ENCODE measurements at places on chromosomes 3 and 15.

GRCh38 chr3:29441422-29441821, 160.6 kb downstream of the RBMS3 start:
- DNase-seq: no peak

DNA sequence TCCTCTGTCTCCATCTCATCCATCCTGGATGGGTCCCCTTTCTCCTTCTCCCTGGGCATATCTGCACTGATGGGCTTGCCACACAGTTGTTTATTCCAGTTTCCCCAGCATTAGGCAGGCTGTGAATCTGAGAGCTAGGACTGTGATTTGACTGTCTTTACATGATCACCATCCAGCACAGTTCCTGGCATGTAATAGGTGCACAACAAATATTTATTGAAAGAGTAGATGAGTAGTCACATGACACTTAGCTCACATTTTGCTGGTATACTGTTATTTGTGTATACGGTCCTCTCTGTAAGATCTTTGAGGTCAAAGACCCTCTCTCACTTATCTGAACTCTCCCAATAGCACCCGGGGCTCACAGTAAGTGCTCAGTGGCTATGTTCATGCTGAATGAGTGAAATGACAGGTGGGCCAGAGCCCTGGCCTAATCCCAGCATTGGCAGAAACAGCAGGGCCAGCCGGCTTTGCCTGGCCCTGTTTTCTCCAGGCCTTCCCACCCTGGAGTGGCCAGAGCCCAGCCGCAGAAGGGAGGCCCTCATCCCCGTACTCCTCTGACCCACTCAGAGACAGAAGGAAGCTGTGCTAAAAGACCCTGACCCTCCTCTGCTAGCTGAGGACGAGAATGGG, 16.2 kb upstream of the BAHD1 start:
- no peak for DNase-seq

- no peak for DNase-seq
Measured at GRCh38 chr15:96327155-96327741, 3.3 kb upstream of the NR2F2 start.

- DNase-seq: no peak
Measured at GRCh38 chr15:85100186-85100937, 118.7 kb downstream of the PDE8A start.

DNA sequence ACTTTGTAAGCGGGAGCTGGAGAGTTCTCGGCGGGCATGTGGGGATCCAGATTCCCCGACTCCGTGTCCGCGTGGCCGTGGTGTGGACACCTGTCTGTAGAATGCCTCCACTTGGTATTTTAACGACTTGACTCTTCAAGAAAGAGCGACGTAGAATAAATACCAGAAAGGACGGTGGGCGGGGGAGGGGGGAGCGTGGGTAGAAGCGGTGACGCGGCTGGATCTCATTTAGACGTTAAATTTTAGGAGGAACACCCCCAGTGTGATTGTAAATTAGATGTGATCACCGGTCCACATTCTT, 620 bp upstream of the PYGO1 start:
- no peak for DNase-seq

DNA sequence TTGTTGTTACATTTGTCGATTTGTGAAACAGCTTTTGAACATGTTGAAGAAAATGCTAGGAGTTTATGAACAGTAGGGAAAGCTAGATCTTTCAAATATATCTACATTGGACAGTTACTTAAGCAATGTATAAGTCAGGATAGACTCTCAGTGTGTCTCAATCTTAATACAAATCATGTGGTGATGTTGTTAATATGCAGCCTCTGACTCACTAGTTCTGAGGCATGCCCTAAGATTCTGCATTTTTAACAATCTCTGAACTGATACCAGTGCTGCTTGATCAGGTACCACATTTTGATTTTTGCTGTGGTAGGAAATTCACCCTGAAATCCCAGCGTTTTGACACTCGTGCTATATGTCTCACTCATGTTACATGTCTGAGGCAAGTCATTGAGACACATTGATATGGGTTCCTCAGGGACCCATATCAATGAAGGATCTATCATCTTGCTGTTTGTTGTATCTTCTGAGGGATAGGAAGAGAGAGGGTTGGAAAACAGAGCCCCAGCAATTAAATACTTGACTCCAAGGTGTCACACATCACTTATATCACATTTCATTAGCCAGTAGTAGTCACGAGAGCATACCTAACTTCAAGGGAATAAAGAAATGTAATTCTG, 597.9 kb downstream of the TAFA4 start:
- no peak for DNase-seq

DNA sequence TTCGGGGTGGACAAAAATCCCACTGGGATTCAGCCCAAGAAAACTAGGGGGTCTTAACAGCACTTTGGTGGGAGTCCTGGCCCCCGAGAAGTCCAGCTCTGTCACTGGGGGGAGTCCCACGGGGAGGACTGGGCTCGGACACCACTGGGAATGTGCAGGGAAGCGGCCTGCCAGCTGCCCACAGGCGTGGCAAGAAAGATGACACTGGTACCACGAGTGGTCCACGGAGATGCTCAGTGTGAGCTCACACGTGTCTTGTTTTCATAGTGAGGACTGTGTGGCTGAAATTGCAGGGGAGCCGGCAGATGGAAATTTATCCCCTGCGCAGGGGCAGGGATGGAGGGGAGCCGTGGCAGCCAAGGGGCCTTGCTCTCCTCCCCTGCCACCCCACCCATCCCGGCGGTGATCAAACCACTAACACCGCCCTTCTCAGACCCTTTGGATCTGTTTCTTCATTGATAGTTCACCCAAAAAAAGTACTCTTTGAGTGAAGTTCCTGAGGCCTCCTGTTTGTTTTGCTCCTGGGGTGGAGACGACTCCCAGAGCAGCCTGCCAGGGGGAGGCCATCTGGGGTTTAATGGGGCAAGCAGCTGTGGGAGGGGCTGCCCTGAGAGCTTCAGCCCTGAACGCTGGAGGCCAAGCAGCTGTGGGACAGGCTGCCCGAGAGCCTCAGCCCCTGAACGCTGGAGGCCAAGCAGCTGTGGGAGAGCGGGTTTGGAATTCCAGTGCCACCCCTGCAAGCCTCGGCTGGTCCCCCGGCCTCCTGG, 130.9 kb downstream of the LRRK1 start:
- DNase-seq: no peak

DNA sequence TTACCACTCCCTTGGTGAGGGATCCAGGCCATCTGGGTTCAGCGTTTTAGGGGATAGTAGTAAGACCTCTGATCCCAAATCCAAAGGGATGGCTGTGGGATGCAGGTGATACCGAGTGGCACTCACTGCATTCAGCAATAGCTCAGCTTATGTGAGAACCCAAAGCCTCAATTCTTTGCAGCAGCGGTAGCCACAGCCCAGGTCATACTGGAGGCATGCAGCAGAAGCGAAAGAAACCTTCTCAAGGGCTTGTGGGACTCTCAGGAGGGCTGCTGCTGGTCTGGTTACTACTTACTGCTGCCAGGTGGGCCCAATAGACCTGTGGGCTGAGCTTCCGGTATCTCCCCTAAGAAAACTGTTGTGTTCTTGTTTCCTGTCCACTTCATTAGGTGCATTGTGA, 38.0 kb downstream of the CHCHD6 start:
- no peak for DNase-seq

DNA sequence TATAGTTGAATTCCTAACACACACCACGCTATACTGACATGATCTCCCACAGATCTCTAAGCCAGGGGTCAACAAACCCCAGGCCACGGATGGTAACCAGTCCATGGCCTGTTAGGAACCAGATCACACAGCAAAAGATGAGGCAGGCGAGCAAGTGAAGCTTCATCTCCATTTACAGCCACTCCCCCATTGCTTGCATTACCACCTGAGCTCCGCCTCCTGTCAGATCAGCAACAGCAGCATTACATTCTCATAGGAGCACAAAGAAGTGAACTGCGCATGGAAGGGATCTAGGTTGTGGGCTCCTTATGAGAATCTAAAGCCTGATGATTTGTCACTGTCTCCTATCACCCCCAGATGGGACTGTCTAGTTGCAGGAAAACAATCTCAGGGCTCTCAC, 2.7 kb downstream of the PDCD7 start:
- no peak for DNase-seq

DNA sequence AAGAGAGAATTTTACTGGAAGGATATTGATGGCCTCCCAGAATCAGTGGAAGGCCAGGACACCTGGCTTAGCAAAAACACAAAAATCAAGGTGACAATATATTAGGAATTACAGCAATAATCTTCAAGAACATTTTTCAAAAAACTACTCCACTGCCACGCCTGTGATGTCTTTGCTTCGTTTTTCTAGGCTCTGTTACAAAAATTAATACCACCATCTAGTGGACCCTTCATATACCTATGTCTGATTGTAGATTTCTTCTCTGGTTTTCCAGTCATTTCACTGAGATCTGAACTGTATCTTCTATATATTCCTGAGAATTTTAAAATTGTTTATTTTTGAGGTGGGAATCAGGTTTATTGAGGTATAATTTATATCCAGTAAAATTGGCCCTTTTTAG, 5.6 kb upstream of the SLC33A1 start:
- no peak for DNase-seq

GRCh38 chr15:73747847-73748590, 5.1 kb downstream of the INSYN1 start:
- no peak for DNase-seq

GRCh38 chr3:1318296-1319005, 225.6 kb downstream of the CNTN6 start:
- no peak for DNase-seq

GRCh38 chr15:60283936-60284335, 113.8 kb downstream of the ANXA2 start:
- DNase-seq: no peak

GRCh38 chr3:54515441-54516213, 393.3 kb downstream of the CACNA2D3 start:
- DNase-seq: no peak

DNA sequence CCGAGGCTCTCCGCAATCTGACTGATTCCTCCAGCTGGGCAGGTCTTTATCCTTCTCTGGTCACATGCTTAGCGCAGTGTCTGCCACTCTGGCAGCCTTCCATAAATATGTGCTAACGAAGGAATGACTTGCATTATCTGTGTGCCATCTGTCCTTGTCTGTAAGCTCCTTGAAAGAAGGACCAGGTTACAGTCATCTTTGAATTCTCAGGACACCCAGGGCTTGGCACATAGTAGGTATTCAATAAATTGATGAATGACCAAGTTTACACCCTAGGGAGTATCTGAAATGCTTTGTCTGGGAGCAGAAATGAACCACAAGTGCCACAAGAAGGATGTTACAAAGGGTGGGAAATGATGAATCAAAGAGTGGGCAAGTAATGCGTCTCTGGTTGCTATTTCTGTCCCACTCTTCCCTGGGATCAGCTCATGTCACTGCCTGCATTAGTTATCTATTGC, 16.5 kb upstream of the FAM3D start:
- DNase-seq: no peak

DNA sequence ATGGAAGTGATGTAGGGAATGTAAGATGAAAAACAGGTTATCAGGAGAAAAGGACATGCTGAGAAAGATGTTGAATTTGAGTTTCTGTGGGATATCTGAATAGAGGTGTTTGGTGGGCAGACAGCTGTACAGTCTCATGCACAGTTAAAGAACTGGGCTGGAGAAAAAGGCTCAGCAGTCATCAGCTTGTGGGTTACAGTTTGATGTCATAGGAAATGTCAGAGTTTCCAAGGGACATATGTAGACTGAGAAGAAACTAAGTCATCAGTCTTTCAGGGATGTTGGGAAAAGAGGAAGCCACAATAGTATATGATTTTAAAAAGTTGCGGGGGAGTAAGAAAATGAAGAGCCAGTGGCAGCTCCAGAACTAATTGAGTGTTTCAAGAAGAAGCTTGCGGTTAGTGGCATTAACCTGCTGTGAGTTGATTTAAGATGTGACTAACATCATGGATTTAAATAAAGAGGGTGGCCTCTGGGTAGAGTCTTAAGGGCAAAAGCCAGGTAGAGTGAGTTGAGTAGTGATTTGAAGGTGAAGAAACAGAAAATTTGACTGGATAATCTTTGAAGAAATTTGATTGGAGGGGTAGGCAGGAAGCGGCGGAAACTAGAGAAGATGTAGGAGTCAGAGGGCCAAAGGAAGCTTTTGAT, 24.6 kb downstream of the GORASP1 start:
- DNase-seq: no peak

DNA sequence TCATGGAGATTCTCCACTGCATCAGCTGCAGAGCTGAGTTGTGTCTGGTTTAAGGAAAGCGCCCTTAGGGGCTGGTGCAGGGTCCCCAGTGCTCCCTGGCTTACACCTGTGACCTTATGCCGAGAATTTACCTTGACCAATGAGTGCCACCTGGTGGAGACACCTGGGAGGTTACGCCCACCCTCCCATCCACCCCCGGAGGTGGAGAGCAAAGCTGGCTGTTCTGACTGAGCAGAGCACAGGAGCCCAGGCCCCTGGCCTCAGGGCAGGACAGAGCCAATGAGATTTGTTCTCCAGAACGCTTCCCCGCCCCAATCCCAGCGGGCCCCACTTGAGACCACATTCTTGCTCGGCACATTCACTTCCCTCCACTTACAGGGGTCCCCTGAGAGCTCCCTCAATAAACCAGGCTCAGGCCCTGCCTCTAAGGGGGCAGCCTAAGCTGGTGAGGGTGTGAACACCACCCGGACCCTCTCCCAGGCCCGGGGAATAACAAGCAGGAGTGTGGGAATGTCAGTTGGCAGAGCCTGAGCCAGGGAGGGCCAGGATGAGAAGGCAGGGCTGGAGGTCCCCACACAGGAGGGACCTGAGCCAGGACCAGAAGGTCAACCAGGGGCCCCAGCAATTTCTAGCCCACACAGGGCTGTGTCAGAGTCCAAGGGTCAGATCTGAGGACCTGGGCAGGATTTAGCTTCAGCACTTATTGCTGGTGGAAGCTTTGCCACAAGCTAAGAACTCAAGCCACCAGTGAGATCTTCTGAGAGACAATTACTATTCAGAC, 117.1 kb downstream of the TPRA1 start:
- no peak for DNase-seq

DNA sequence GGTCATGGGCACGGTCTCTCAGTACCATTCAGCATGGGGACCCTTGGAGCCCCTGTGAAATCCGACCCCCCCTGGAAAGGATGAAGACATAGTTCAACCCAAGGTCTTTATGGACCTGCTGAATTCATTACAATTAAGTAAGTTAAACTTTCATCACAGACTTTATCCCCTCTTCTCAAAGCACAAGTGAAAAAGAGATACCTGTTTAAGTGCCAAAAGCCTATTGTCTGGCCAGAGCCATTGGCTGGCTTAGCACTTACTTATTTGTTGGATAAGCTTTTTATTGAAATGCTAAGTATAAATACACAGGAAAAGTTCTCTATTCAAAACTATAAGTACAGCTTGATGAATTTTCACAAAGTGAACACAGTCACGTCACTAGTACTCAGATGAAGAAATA, 128.4 kb upstream of the NR2E3 start:
- DNase-seq: no peak
